Stimulated activated CD8-positive, alpha-beta memory T cell treated with anti-CD3 and anti-CD28 coated beads, Interleukin-7, amount 100 ng/mL, for 1 hour (primary cell): ENCODE measurements at places on chromosomes 6 and 20.

DNA sequence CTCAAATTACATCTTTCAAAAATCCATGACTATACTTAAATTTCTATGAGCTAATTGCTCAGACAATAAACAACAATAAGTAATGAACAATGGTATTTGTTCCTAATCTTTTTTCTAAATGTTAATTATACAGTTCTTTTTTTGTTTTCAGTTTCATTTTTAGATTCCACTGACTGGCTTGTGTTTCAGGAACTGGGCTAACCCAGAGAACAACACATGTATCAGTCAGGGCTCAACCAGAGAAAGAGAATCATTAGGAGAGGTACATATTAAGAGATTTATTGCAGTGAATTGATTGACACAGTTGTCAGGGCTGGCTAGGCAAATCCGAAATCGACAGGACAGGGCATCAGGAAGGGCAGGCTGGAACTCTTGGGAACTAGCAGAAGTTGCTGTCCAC, 182.8 kb downstream of the GRM1 start:
- DNase-seq = no peak

DNA sequence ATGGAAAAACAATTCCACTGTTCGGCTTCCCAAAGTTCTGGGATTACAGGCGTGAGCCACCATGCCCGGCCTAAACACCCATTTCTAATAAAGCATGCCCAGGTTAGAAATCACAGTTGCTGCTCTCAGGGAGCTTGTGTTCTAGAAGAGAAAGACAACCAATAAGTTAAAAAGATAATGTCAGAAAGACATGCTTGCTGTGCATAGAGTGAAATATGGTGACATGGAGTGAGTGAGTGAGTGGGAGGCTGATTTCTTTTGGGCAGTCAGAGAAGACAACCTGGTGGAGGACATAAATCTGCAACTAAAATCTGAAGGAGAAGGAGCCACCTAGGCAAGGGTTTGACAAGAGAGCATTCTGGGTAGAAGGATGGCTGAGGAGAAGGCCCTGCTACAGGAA, 222.6 kb downstream of the ARID1B start:
- no peak for DNase-seq

GRCh38 chr6:161108916-161109315, 117.3 kb downstream of the MAP3K4 start:
- DNase-seq = no peak

GRCh38 chr6:151452750-151453427, 963 bp upstream of the RMND1 start:
- DNase-seq = no peak

- no peak for DNase-seq
These were observed 29.3 kb downstream of the GMPR start for GRCh38 chr6:16267428-16268263.

DNA sequence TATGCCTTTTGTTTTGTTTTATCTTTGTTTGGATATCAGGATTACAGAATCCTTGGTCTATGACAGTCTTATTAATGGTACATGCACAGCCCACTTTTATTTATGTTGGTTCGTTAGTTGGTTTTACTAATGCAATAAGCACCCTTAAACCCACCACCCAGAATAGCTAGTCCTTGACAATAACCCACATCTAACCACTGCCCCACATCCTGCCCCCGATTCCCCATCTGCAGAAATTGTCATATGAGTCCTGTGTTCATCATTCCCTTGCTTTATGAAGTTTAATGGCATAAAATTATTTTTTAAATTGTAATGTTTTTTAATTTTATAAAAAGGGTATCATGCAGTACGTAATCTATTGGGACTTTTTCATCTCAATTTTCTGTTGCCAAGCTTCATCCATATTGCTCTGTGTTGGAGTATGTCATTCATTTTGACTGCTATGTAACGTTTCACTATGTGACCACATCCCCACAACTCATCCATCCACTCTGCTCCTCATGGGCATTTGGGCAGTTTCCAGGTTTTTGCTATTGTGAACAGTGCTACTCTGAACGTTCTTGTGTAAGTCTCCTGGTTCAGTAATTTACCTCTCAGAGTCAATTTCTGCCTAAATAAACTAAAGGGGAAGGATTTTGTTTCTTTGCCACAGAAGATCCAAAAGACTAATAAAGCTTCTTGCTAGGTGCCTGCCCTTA, 150.4 kb downstream of the MRPL14 start:
- DNase-seq = no peak

- no peak for DNase-seq
These were observed 16.5 kb downstream of the COL20A1 start for GRCh38 chr20:63309261-63310071.

DNA sequence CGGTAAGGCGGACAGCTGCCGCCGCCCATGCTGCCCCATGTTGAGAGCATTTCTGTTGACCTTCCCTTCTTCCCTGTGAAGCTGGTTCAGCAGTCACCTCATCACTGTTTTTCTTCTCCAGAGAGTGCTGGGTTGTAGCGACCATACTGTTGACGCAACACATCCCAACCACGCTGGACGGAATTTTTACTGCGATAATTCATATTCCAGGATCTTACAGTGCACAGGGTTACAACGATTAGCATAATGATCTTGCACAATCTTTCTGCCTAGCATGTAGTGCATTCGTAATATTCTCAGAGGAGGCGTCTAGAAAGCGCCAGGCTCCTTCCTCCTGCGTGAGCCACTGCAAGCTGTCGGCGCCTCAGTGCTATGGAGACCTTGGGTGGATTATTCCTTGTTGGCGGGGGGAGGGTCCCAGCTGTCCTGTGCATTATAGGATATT, 137.0 kb downstream of the MTHFD1L start:
- DNase-seq = no peak

- DNase-seq = no peak
These were observed 144.6 kb downstream of the MTHFD1L start for GRCh38 chr6:151010071-151010470.

DNA sequence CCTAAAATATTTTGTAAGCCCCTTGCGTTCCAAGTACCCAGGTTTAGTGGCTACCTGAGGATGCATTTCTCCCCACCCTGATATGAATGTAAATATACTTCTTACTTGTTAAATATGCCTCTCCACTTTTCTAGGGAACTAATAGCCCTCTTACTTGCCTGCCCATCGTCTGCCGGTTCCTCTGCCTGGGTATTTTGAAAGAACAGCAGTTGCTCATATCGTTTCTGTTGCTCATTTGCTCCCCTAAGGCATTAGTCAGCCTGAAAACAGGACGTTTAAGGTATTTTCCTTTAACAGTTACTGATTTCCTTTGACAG, 141.3 kb upstream of the CARMIL1 start:
- DNase-seq = no peak

DNA sequence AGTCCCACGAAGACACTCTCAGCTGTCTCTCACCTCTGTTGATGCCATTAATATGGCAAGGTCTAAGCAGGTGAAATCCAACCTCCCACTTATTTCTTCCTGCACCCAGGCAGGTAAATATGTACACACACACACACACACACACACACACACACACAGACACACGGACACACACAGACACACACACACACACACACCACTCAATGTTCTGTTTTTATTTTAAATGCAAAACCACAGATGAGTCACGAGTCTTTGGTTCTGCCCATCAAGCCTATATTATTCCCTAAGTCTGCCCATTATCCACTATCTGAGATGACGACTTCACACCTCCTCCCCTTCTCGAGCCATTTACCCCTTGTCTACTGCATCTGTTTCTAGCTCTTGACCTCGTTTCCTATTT, 344.7 kb downstream of the CDH26 start:
- no peak for DNase-seq

- peak; percentile 34 for DNase-seq
These were observed 709 bp downstream of the SCAND1 start for GRCh38 chr20:35953387-35954199.

DNA sequence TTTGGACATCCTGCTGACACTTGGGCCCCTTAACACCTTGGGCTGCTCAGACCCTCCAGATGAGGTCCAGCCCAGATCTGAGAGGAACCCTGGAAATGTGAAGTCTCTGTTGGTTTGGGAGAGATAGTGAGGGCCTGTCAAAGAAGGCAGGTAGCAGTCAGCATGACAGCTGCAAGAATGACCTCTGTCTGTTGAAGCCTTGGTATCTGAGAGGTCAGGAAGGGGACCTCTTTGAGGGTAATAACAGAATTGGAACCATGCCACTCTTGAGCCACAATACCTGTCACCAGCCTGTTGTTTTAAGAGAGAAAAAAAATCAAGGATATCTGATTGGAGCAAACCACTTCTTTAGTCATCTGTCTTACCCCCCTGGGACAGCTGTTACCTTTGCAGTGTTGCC, 4.2 kb downstream of the SYS1 start:
- DNase-seq = no peak

- no peak for DNase-seq
These were observed at the start of gene FUT9 for GRCh38 chr6:96015518-96016333. FUT9 (plus strand) TSS chr6:96015974; CDS start chr6:96203156, 187,182 bp downstream.

DNA sequence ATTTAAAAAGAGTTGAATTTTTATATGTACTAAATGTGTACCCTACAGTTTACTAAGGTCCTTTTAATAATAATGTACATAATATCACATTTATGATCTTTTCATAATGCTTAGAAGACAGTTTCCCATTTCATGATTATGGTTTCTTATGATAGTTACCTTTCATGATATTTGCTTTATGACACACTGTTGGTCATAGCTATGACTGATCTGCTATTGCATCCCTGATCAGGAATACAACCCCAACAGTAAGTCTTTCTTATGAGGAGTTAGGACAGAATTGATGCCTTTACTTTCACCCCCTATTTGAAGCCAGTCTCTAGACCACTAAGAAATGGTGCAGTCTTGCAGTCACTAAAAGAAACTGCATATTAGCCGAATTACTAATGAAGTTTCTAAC, 31.0 kb downstream of the LCA5 start:
- no peak for DNase-seq

GRCh38 chr20:62875419-62876361, 14.1 kb upstream of the TCFL5 start:
- DNase-seq = no peak
